Esophagus squamous epithelium (tissue), 5 donors: ENCODE measurements at places on chromosomes 1 and 21.

DNA sequence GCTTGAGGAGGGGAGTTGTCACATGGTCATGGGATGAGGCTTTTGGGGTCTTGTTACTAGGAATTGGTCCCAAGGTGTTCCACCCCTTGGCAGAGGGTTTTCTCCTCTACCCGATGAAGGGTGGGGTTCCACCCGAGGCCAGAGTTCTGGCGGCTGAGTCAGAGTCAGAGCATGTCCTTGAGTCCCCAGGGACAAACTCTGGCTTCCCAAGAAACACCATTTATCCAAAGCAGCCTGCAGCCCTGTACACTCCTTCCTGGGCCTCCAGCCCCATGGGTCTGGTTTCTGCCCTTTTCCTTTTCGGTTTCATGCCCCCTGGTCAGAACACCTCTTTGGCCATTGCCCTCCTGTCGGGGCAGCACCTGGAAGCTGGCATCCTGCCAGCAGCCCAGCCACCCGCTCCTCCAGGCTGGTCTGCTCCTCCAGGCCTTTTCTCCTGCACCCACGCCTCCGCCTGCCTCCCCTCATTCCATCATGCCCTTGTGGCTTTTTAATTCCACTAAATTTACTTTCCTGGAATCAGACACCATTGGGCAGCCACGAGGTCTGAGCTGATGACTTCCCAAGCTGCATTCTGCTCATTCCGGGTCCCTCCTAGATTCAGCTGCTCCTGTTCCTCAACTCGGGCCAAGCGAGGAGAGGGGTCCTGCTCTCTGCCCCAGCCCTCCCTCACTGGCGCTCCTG is 301.7 kb upstream of the VAMP3 start:
- no peak for DNase-seq

DNA sequence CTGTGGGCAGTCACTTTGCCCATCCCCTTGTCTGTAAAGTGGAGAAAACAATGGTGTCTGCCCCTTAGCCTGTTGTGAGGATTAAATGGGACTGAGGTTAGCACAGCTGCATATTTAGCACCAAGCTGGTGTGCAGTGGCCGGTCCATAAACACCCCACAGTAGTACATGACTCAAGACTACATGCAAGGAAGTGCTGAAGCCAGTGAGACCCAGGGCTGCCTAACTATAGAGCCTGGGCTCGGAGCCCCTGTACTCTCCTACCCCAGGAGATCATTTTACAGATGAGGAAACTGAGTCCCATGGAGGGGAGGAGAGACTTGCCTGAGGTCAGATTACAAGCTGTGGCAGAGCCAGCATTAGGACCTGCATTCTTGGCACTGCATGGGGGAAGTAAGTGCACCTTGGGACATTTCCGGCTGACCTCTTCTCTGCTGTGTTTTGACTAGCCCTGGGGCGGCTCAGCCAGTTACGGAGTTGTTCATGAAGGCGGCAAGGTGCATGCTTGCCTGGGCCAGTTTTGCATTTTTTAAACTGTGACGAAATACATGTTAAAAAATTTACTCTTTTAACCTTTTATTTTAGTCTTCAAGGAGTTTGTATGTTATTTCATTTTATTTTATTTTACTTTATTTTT is 3.2 kb downstream of the SERINC2 start:
- no peak for DNase-seq

- no peak for DNase-seq
Measured at GRCh38 chr1:66333466-66334199, 200.3 kb upstream of the SGIP1 start.

DNA sequence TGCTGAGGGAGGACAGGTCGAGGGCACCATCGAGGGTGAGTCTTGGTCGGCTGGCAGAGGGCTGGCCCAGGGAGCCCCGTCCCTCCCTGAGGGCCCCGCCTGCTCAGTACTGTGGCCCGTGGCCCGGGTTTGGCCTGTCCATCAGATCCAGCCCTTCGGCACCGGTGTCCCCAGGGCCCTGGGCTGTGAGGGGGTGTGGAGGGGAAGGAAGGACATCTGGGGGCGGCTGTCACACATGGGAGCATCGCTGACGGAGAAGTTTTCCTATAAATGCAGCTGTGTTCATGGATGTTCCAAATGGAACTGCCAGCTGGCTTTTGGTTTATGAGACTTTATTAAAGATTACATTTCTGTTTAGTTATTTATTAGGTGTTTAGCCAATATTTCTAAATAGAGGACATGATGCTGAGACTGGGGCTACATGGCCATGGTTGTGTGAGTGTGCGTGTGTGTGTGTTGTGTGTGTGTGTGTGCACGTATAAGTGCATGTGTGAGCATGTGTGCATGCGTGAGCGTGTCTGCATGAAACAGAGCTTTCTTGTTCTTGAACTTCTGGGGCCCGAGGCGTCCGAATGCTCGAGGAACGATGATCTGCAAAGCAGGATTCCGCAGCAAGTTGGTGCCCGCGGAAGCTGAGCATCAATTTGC is 54.3 kb downstream of the SLX9 start:
- no peak for DNase-seq

DNA sequence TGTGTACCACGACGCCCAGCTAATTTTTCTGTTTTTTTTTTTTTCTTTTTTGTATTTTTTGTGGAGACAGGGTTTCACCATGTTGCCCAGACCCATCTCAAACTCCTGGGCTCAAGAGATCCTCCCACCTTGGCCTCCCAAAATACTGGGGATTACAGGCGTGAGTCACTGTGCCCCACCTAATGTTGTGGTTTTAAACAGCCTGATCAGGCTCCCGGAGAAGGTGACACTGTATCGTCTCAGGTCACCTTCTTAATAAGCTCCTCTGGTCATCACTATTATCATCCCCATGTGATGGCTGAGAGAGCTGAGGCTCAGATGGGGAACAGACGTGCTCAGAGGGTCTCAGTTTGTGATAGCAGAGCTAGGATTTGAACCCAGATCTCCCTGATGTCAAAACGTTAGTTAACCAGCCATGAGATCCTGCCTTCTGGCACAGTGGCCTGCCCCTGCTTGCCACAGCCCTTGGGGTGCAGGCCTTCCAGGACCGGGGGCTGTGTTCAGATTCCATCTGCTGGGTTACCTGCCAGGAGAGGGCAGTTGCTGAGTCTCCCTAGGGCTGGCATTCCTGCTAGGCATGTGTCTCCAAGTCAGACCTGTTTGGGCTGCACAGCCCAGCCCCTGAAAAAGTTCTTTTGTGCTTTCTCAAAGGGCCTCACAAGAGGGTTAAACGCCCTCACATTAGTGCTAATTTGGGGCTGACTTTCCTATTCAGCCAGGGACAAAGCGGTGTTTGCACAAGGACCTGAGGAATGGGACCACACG is 32.7 kb upstream of the GRHL3 start:
- DNase-seq = no peak

DNA sequence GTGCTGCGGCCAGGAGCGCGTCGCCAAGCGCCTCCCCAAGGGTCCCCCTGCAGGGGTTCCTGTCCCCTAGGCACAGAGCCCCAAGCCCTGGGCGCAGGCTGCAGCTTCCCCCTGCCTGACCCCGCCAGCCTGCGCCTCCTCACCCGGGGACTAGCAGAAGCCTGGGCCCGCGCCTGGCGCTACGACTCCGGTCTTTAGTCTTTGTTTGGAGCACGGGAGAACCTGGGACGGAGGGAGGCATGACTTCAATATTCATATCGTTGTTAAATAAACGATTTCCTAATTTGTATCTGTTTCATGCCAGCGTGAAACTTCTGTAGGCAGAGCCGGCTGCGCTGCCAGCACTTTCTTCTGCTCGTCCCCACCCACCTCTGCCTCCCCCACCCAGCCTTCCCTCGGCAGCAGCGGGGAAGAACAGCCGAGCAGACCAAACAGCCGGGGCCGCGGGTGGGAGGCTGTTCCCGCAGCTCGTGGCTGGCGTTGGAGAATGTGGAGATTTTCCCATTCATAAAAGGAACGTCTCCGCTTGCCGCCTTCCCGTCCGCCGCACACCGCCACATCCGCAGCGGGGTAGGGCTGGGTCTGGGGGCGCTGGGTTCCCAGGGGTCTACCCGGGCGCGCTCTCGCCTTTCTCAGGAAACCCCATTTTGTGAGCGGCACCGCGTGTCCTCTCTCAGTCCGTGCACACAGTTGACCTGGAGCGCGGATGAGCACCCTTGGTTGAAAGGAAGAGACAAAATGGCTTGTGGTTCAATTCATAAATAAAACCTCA is 777 bp upstream of the TRIM67 start:
- no peak for DNase-seq

- no peak for DNase-seq
Measured at GRCh38 chr1:220915117-220915440, 35.8 kb downstream of the HLX start.

DNA sequence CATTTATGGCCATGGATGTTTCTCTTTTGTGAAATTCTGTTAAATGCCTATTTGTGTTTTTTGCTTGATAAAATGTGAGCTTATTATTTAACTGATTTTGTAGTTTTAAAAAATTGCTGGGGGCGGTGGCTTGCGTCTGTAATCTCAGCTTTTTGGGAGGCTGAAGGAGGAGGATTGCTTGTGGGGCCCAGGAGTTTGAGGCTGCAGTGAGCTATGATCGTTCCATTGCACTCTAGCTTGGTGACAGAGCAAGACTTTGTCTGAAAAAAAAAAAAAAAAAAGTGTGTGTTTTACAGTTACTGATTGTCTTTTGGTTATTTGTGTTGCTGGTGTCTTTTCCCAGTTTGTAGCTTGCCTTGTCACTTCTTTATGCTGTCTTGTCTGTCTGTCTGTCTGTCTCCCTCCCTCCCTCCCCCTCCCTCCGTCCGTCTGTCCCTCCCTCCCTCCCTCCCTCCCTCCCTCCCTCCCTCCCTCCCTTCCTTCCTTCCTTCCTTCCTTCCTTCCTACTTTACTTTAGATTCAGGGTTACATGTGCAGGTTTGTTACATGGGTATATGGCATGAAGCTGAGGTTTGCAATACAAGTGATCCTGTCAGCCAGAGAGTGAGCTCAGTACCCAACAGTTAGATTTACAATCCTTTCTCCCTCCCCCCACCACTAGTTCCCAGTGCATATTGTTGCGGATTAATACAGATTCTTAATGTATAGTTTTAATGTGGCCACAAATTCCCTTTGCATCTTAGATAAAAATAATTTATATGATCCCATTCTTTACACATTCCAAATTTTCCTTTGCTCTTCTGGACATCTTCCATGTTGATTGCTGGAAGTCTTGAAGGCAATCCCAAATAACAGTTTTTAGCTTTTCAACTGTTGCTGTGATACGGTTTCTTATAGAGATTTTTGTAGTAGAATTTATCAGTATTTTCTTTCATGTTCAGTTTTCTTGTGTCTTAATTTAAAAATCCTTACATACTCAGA is 25.1 kb downstream of the PTBP2 start:
- no peak for DNase-seq

DNA sequence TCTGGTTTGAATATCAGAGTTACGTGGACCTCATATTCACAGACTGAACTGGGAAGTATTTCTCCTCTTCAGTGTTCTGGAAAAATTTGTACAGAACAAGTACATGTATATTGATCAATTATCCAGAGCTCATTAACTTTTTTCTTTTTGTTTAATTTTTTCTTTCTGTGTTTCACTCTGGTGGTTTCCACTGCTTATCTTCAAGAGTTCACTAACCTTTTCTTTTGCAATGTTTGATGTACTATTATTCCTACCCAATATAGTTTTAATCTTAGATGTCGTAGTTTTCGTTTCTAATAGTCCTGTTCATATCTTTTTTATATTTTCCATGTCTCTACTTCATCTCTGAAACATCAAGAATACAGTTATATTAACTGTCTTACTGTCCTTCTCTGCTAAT is 46.5 kb downstream of the TUT4 start:
- no peak for DNase-seq

GRCh38 chr21:29658934-29659203 is 280.9 kb downstream of the GRIK1 start:
- DNase-seq = no peak

DNA sequence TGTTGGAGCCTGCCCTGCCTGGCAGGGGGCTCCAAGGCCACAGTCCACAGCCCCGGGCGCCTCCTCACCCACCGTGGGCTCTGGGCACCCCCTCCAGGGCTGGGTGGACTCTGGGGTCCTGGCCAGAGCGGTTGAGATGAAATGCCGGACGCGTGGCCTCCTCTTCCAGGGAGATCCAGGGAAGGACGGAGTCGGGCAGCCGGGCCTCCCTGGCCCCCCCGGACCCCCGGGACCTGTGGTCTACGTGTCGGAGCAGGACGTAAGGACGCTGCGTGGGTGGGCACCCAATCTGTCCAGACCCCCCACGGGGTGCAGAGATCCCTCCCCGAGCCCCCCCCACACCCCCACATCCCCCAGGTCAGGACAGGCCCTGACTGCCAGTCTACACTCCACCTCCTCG is 51.2 kb downstream of the SLC19A1 start:
- DNase-seq = no peak
